Hair follicle dermal papilla cell (primary cell): ENCODE measurements at places on chromosomes 1 and 21. TPM values are rescaled to one million over a fixed set of nuclear protein-coding genes. Genes with fewer than 3 reads are reported as not detected.

Gene KTI12
- total RNA-seq, result 17.5 and 18.3 TPM in 2 replicates

Gene CHRM3
- 0.16 and 0.24 TPM in 2 replicates for total RNA-seq

Gene HSD3B1
- not detected in 2 replicates for total RNA-seq

Gene HRNR
- under 0.01 TPM in 1 of 2 replicates, not detected in the other for total RNA-seq

Gene RNU1-1
- under 0.01 TPM in 2 replicates for total RNA-seq

Gene PTPRU
- 44.4 and 77.4 TPM in 2 replicates for total RNA-seq

Gene KCNJ9
- not detected in 2 replicates for total RNA-seq

Gene SHE
- total RNA-seq, result 0.12 TPM in 1 of 2 replicates, not detected in the other

Gene SMIM11
- 7.9 and 10.4 TPM in 2 replicates for total RNA-seq

Gene SLC16A1
- 58.7 and 64.3 TPM in 2 replicates for total RNA-seq

Gene TP53BP2
- total RNA-seq, result 32.2 and 36.8 TPM in 2 replicates

Gene DAB1
- under 0.01 and 0.49 TPM in 2 replicates for total RNA-seq

Gene ICOSLG
- total RNA-seq, result under 0.01 TPM in 1 of 2 replicates, not detected in the other

Gene PLXNA2
- 5.8 and 9.5 TPM in 2 replicates for total RNA-seq

Gene NHLH1
- 0.12 and 0.16 TPM in 2 replicates for total RNA-seq

Gene ITLN2
- total RNA-seq, result not detected in 2 replicates

Gene TAS1R3
- total RNA-seq, result 0.32 and 0.36 TPM in 2 replicates

Gene SMCP
- not detected in 2 replicates for total RNA-seq

Gene OR2T11
- total RNA-seq, result not detected in 2 replicates

Gene TSPAN2
- 0.49 TPM in 1 of 2 replicates, not detected in the other for total RNA-seq

Gene FCRL4
- not detected in 2 replicates for total RNA-seq

Gene SYTL1
- 0.24 and 0.81 TPM in 2 replicates for total RNA-seq

Gene S100A8
- total RNA-seq, result not detected in 2 replicates

Gene FALEC
- not detected in 2 replicates for total RNA-seq

Gene TEX38
- total RNA-seq, result not detected in 2 replicates

Gene SPRR2F
- total RNA-seq, result not detected in 2 replicates

Gene CATSPERE
- total RNA-seq, result 1.2 and 2.3 TPM in 2 replicates

Gene DDX20
- total RNA-seq, result 14.6 and 20.1 TPM in 2 replicates

Gene CHODL
- 0.12 and 0.16 TPM in 2 replicates for total RNA-seq

Gene OR10J1
- total RNA-seq, result not detected in 2 replicates

Gene ESRRG
- total RNA-seq, result under 0.01 TPM in 1 of 2 replicates, not detected in the other

Gene DDR2
- total RNA-seq, result 472 and 517 TPM in 2 replicates

Gene LRRC38
- total RNA-seq, result under 0.01 TPM in 1 of 2 replicates, not detected in the other

Gene OR2T2
- total RNA-seq, result not detected in 2 replicates

Gene MASP2
- not detected in 2 replicates for total RNA-seq

Gene APOBEC4
- not detected in 2 replicates for total RNA-seq

Gene DYRK3
- 29.2 and 30.5 TPM in 2 replicates for total RNA-seq

Gene S100A14
- 0.36 and 0.65 TPM in 2 replicates for total RNA-seq

Gene STYXL2
- 0.32 and 0.36 TPM in 2 replicates for total RNA-seq

Gene GMEB1
- total RNA-seq, result 12.1 and 13.0 TPM in 2 replicates

Gene AIRE
- total RNA-seq, result not detected in 2 replicates

Gene C4BPB
- 0.24 and 0.32 TPM in 2 replicates for total RNA-seq

Gene CHI3L1
- 2.7 and 11.0 TPM in 2 replicates for total RNA-seq

Gene A3GALT2
- not detected in 2 replicates for total RNA-seq

Gene SMYD3
- total RNA-seq, result 36.6 and 56.0 TPM in 2 replicates
